Fibroblast of the aortic adventitia (primary cell): ENCODE measurements at places on chromosomes 16 and 17. TPM values are rescaled to one million over a fixed set of nuclear protein-coding genes. Genes with fewer than 3 reads are reported as not detected.

TOX3 gene
- not detected in 2 replicates for total RNA-seq

TPSD1 gene
- total RNA-seq, result not detected in 2 replicates

SLC22A31 gene
- not detected in 2 replicates for total RNA-seq

TPSAB1 gene
- total RNA-seq, result not detected in 2 replicates

USP43 gene
- not detected in 2 replicates for total RNA-seq

VASN gene
- total RNA-seq, result 130 and 136 TPM in 2 replicates

SLC46A1 gene
- 2.0 and 7.9 TPM in 2 replicates for total RNA-seq

MT1H gene
- not detected in 2 replicates for total RNA-seq

FOXN1 gene
- not detected in 2 replicates for total RNA-seq

C16orf90 gene
- not detected in 2 replicates for total RNA-seq

MYO15B gene
- 1.4 and 16.8 TPM in 2 replicates for total RNA-seq

MYH11 gene
- total RNA-seq, result 0.57 TPM in 1 of 2 replicates, not detected in the other

CDK5R1 gene
- 0.49 and 1.4 TPM in 2 replicates for total RNA-seq
